Activated CD4-positive, alpha-beta T cell treated with anti-CD3 and anti-CD28 coated beads for 36 hours (primary cell): ENCODE measurements at places on chromosomes 6 and 20.

GRCh38 chr6:139475646-139476045 is 101.2 kb upstream of the CITED2 start:
- DNase-seq, result no peak

- DNase-seq, result no peak
Observed at GRCh38 chr6:129183681-129184301, 300.9 kb downstream of the LAMA2 start.

DNA sequence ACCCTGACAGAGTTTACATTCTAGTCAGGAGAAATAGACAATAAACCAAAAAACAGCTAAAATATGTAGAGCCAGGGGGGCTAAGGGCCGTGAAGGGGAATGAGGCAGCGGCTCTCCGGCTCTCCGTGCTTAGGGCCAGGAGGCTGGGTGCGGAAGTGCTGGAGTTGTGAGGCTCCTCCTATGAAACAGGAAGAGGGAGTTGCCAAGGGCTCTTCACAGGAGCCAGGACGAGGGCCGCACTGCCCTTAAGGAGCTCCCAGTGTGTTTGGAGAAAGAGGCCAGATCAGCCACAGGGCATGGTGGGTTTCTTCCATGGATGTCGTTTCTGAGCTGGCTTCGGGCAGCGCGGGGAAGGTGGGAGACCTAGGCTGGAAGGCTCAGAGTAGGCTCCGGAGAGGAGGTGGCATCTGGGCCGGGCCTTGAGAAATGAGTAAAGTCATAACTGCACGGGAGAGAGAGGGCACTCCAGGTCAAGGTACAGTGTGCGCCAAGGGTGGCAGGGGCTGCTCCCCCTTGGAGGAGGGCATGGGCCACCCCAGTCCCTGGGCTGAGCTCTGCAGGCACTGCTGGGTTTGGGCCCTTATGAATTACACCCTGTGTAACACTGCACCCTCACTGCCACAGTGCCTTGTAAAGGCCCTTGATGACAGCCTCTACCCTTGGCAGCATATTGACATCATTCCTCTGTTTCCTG is 20.8 kb upstream of the MLN start:
- no peak for DNase-seq

GRCh38 chr6:128516514-128516898 is 3.9 kb downstream of the PTPRK start:
- no peak for DNase-seq

DNA sequence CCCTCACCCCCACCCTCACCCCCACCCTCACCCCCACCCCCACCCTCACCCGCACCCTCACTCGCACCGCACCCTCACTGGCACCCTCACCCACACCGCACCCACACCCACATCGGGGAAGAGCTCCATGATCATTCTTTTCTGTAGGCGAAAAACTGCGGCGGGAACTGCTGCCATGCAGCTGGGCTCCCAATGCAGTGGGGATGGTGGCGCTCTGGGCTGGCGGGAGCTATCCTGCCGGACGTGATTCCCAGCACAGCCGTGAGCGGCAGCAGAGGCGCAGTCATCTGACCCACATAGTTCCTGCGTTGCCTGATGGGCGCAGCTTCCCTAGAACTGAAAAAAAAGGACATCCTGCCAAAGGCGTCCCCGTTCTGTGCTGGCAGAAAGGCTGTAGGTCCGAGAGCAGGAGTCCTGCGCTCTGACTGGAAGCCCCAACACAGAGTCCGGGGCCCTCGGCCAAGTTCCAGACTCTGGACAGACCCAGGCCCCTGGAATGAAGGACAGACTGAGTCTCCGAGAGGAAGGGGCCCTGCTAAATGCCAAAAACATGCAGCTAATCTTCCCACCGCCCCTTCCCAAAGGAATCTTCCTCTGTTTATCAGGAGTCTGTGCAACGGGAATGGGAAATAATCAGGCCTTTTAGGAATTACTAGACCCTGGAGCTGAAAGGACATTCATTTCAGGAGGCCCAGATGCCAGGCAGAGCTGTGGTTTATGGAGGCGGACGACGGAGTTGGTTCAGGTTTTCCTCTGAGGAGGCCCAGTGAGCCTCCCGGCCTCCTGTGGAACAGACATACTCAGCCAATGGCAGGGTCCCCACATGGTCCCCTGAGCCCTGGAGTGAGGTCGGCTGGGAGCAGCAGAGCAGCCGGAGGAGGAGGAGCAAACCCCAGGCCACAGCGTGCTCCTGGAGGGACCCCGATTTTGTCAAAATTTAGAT is 14.1 kb upstream of the TCFL5 start:
- peak; percentile 50 for DNase-seq

- no peak for DNase-seq
Observed at GRCh38 chr20:20668639-20669038, 43.8 kb downstream of the RALGAPA2 start.

DNA sequence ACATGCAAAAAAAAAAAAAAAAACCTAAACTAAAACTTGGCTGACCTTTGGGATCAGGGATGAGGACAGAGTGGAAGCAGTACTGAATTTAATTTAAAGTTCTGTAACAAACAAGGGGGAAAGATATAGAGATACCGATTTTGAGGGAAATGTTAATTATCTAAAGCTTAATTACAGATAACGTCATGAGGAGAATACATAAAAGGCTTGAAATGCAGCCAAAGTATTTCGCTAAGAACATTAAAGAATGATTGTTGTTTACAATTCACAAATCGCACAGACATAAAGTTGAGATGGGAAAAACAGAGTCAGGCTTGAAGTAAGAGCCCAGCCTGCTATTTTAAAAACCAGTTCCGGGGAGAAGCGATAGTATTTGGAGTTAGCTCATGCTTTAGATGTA is 208.0 kb upstream of the SASH1 start:
- DNase-seq, result no peak

DNA sequence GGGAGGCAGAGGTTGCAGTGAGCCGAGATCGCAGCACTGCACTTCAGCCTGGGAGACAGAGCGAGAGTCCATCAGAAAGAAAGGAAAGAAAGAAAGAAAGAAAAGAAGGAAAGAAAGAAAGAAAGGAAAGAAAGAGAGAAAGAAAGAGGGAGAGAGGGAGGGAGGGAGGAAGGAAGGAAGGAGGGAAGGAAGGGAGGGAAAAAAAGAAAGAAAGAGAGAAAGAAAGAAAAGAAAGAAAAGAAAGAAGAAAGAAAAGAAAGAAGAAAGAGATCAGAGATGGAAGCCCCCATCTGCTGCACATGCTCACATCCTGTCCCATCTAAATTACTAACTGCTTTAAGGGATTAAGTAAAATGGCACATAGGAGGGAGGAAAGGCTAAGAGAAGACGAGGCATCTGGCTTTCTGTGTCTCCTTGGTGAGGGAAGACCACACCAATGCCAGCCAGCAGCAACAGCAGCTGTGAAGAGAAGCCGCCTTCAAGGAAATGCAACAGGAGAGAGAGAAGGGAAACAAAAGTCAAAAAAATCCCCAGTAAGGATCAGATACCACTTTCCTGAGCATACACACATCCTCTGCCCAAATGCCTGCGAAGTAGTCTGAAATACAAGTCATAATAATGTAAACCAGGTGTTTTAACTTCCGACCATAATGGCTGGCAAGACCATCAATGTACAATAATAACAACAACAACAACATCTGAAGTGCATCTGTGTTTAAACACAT is 300.2 kb upstream of the JARID2 start:
- DNase-seq, result no peak

DNA sequence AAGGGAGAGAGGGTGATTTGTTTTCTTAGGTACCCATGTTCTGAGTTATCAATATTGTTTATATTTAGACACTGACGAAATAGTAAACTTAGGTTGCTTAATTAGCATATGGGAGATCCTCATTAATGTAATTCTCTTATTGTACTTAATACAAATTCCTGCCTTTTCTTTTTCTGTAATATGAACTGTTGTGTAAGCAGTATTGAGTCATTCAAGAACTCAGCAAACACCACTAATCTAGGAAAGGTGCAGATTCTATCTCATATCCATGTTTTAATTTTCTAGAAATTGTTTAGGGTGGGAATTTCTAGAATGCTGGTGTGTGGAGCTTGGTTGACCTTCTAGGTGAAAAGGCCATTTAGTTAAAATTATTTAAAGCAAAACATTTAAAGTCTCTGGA is 216.0 kb downstream of the ZFAND3 start:
- no peak for DNase-seq

DNA sequence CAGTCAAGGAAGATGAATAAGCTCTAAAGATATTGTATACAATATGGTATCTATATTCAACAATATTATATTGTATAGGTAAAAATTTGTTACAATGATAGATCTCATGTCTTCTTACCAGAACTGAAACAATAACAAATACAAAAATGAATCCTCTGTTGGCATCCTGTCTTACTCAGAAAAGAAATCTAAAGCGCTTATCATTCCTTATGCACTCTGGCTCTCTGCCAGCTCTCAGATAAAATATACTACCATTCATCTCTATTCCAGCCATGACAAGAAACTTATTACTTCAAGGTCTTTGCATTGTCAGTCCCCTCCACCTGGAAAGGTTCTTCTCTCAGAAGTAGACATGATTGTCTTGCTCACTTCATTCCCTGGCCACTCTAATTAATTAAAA is 138.6 kb downstream of the THEMIS start:
- DNase-seq, result peak; percentile 24
